ENCODE measurements at places on chromosomes 2 and 18. TPM values are rescaled to one million over a fixed set of nuclear protein-coding genes. Genes with fewer than 3 reads are reported as not detected.

Gene KLHL14
- 1.1 TPM for total RNA-seq

Gene GAD1
- total RNA-seq: not detected

Gene RBKS
- total RNA-seq: 1.8 TPM

Gene FAM124B
- not detected for total RNA-seq

Gene CPSF3
- total RNA-seq: 28.7 TPM

Gene UGT1A6
- total RNA-seq: not detected

Gene LCT
- total RNA-seq: 0.36 TPM

Gene LIPG
- not detected for total RNA-seq

Gene WDR7
- total RNA-seq: 34.0 TPM

Gene GATA6
- total RNA-seq: 0.13 TPM

Gene ANKRD62
- not detected for total RNA-seq

Gene RAB31
- total RNA-seq: 2.2 TPM

Gene CD8A
- 272 TPM for total RNA-seq

Gene CDKL4
- total RNA-seq: not detected

Gene GLI2
- not detected for total RNA-seq

Gene CNTNAP5
- total RNA-seq: not detected

Gene CASP10
- total RNA-seq: 47.2 TPM

Gene MARCHF4
- not detected for total RNA-seq

Gene LIMS3
- 0.23 TPM for total RNA-seq

Gene NR4A2
- 1.8 TPM for total RNA-seq

Gene ANKRD44
- 279 TPM for total RNA-seq

Gene PAPOLG
- total RNA-seq: 37.7 TPM

Gene REG3A
- total RNA-seq: not detected

Gene DPP4
- total RNA-seq: 23.4 TPM

Gene WDR35
- 4.8 TPM for total RNA-seq

Gene GRB14
- total RNA-seq: not detected

Gene SNORC
- 4.0 TPM for total RNA-seq

Gene CYP26B1
- total RNA-seq: not detected

Gene RAB27B
- total RNA-seq: 0.05 TPM

Gene PHLPP1
- total RNA-seq: 8.0 TPM

Gene ITPRID2
- 58.4 TPM for total RNA-seq

Gene IL1R1
- total RNA-seq: 0.29 TPM

Gene CCBE1
- total RNA-seq: not detected

Gene SERPINB2
- 1.9 TPM for total RNA-seq

Gene MOGAT1
- total RNA-seq: not detected

Gene EGR4
- not detected for total RNA-seq

Gene ZC3H8
- 29.4 TPM for total RNA-seq

Gene GALNT13
- total RNA-seq: not detected

Gene KYNU
- 1.2 TPM for total RNA-seq

Gene LYPD1
- not detected for total RNA-seq

Data from naive thymus-derived CD8-positive, alpha-beta T cell (primary cell).